ENCODE measurements at places on chromosomes 5 and 9.

GRCh38 chr5:106195679-106196474 lies 1474.9 kb downstream of the EFNA5 start:
- DNase-seq = no peak

DNA sequence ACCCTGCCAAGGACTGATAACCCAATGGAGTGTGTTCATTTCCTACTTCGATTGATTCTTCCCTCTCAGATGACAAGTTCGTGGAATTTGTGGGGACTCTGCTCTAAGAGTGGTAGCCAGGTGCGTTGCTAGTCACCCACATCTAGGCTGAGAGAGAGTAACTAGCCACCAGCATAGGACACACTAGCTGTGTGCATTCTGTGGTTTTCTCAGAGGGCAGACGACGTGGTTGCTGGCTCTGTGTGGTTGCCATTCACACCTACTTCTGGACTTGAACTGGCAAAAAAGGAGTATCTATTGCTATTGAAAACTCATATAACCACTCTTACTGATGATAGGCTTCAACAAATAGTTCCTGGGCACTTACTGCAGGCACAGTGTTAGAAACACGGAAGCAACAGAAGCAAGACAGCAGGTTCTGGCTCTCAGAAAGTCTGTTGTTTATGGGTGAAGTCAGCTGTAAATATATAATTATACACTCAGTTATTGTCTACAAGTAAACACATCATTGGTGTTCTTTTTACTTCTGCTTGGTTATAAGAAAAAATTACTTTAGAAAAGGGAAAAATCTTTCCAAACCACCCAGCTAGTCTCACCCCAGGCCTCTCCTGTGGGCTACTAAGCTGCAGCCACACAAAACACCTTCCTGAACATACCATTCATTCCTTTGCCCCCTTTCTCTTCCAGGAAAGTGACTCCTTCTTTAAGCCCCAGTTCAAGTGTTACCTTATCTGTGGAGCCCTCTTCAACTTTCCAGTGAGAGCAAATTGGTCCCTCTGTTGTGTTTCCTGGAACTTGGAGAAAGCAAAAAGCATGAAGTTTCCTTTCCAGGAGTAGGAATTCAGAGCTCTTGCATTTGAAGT lies 151.1 kb upstream of the HAPLN1 start:
- DNase-seq = no peak

DNA sequence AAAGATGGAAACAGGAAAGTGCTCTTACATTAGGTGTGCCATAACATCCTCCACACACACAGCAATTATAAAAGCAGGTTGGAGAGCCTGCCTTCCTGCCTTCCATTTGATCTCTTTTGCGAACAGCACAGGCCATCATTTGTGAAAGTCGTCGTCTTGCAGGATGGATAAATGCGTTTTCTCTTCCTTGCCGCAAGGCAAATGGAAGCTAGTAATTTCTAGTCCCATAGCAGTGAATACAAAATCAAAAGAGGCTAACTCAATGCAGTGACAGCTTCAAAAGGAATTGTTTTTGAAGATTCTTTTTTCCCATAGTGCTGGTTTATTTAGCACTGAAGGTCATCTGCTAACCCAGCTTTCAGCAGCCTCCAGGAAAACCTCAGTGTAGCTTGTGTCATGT lies 178.8 kb downstream of the GIN1 start:
- DNase-seq = no peak

GRCh38 chr5:11851416-11851815 lies 52.8 kb downstream of the CTNND2 start:
- DNase-seq = no peak

- DNase-seq = no peak
These were observed 7.0 kb downstream of the BARHL1 start for GRCh38 chr9:132589148-132590036.

DNA sequence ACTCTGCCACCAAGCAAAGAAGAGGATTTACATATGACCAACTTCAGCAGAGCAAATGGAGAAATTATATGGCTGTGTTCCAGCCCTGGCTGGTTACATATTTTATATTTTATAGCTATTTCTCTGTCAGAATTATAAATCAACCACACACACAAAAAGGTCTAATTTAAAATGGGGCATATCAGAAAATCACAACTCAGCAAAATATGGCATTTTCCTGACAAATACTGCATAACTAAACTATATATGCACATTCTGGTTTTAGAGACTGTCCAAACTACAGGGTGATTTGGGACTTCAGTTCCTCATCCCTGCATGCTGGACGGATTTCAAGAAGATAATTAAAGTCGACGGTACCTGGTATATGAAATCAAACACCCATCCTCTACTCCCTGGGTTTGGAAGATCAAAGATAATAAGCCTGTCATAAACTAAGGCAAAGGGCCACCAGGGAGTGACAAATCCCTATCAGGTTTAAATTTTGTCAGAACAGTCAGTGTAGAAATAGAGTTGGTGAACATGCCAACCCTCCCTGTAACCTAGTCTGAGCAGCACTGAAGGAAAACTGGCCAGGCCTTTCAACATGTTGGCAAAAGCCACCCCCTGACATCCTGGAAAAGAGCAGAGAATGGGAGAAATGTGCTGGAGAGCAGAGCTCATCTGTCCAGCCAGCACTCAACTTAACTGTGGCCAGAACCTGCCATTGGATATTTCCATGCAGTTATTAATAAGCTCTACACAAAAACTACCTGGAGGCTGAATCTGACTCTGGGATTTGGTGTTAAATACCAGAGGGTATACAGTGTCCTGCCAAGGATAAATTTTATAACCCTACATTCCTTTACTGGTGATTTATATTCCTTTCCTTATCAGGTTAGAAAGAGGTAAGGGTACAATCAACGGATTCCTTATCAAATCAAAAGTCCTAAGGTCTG lies 235.7 kb downstream of the ENC1 start:
- no peak for DNase-seq

- DNase-seq = no peak
These were observed 45.7 kb upstream of the ADRB2 start for GRCh38 chr5:148780711-148781110.

- no peak for DNase-seq
These were observed 22.6 kb downstream of the PRRT1B start for GRCh38 chr9:131567910-131568309.

DNA sequence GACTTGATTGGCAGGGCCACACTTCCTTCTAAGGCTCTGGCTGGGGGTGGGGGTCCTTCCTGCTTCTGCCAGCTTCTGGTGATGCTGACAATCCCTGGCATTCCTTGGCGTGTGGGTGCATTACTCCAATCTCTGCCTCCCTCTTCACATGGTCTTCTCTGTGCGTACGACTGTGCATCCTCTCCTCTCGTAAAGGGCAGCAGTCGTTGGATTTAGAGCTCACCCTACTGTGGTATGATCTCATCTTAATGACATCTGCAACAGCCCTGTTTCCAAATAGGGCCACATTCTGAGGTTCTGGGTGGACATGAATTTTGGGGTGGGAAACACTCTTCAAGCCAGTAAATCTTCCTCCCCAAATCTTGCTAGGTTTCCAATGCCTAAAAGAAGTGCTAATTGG lies 36.8 kb downstream of the ROPN1L start:
- DNase-seq = no peak

Measured in cortex of kidney (tissue), 1 donor.